NCI-H2227 treated with DMSO at 0.1 percent for 48 hours (cell line): ENCODE measurements at places on chromosomes 1 and 21.

DNA sequence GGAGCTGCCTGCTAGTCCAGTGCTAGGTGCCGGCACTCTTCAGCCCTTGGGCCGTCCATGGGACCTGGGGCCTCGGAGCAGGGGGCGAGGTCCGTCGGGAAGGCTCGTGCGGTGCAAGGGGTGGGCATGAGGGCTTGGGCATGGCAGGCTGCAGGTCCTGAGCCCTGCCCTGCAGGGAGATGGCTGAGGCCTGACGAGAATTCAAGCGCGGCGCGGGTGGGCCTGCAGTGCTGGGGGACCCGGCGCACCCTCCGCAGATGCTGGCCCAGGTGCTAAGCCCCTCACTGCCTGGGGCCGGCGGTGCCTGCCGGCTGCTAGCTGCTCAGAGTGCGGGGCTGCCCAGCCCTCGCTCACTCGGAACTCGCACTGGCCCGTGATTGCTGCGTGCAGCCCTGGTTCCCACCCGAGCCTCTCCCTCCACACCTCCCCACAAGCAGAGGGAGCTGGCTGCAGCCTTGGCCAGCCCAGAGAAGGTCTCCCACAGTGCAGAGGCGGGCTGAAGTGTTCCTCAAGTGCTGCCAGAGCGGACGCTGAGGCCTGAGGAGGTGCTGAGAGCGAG lies 467.0 kb downstream of the AGBL4 start:
- DNase-seq = no peak

DNA sequence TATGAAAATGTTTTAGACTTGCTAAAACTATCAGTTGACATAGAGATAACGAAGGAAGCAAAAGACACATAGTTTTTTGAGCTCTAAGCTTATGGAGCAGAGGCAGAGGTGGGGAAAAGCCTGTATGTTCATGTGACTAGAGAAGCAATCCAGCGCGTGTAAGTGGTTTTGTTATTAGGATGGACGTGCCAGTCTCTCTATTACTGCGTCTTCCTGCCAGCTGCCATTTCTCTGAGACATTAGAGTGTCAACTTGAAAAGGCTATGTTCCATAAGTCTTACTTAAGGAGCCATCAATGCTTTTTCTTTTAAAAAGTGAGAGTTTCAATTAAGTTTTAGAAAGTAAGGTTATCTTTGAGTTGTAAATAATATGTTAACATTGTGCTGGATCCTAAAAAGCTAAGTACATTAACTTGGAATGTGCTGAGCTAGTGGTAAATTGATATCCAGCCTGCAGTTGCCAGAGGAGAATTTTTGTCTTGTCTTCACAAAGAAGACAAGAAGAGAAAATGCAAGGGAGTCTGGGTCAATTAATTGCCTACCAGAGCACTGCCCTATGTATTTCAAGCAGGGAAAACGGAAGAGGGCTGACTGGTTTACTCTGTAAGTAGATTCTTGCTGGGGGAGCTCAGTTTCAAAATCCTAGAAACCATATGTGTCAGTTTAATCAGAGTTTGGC lies 161.8 kb upstream of the B3GALT2 start:
- no peak for DNase-seq

DNA sequence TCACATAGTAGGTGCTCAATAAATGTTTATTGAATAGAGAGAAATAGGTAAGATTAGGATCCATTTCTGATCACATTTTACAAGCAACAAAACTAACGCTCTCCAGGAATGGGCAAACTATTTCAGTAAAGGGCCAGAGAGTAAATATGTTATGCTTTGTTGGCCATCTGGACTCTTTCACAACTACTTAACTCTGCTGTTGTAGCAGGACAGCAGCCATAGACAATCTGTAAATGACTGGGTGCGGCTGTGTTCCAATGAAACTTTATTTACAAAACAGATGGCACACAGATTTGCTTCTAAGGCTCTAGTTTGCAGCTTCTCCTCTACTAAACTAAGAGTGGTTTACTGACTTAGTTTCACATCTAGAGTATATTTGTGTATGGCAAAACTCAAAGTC lies 83.0 kb upstream of the BACH1 start:
- no peak for DNase-seq

DNA sequence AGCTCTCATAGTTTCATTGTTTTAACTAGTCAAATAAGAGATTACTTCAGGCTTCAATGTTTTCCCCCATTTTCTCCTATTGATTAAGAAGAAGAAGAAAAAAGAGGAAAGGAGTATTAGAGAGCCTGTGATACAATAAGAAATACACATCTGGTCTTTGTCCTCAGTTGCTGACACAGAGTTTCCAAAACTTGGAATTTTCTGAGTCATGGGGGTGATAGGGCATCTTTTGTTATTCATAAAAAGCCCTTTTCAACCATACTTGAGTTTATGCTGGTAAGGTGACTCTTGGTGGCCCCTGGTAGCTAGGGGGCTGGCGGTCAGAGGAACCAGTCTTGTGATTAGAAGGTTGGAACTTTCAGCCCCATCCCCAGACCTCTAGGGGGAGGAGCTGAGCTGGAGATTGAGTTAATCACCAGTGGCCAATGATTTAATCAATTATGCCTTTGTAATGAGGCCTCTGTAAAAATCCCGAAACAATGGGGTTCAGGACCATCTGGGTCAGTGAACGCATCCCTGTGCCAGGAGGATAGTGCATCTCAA lies 28.9 kb upstream of the KLF18 start:
- DNase-seq = no peak

GRCh38 chr1:84387480-84388163 lies 10.7 kb upstream of the DNASE2B start:
- no peak for DNase-seq

- DNase-seq = no peak
Observed at GRCh38 chr21:43188592-43189210, 19.9 kb downstream of the CRYAA start.

- DNase-seq = no peak
Observed at GRCh38 chr1:38500891-38501290, 358.7 kb downstream of the RRAGC start.

GRCh38 chr1:206685334-206685768 lies 646 bp downstream of the MAPKAPK2 start:
- no peak for DNase-seq

DNA sequence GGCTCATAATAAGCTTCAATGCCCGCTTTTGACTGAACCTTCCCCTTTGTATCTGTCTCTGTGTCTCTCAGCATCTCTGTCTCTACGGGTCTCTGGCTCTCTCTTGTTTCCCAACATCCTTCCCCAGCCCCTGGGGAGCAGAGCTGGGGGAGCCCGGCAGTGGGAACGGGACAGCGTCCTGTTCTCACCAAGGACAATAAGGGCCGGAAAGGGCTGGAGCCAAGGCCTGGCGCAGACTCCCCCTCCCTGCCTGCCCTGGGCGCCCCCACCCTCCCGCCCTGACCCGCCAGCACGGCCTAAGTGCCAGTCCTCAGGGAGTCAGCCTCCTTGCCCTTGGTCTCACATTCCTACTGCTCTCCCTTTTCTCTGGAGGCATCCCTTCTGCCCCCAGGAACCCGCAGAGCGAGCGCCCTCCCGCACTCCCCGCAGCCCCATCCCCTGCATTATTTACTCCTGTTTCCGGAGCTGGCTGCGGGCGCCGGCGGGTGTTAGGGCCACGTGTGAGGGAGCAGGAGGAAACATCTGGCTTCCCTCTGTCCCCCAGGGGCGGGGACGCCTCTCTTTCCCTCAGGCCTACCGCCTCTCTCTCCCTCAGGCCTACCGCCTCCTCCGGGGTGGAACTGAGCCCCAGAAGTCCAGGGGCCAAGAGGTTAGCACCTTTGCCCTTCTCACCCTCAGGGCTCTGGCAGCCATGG lies 6.5 kb downstream of the KRTCAP2 start:
- DNase-seq = peak; percentile 40

DNA sequence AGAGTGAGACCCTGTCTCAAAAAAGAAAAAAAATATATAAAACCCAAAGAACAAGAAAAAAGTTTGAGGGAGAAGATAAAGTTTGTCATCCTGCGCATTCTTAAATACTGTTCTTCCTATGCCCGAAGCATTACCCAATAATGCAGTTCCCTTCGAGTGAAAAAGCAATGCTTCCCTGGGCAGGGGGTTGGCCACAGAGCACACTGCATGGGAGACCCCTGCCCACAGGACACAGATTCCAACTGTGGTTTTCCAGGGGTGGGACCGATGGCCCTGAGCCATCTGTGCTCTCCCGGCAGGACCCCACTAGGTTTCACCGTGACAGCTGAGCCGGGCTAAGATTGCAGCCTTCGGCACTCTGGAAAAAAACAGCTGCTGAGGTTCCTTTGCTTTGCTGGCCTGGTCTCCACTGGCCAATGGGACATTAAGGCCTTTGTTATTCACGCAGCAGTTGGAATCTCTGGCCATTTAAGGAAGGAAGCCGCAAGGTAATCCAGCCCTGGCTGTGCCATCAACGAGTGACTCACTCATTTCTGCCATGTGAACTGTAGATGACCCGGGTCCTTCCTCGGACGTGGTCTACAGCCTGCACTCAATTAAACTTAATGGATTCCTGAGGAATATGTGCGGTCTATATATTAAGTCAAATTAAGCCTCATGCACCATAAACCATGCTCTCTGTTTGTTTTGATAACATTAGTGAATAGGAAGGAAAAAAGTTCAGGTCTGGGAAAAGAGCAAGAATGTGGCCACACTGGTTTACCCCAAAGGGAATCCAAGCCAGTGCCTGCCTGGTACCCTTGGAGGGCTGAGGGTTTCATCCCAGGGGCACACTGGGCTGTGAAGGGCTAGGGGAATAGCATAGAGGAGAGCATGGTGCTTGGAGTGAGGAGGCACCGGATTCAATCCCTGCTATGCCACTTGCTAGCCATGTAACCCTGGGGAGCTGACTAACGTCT lies 163.2 kb downstream of the ZBTB18 start:
- no peak for DNase-seq

GRCh38 chr1:230857822-230858221 lies 10.5 kb downstream of the C1orf198 start:
- DNase-seq = no peak

DNA sequence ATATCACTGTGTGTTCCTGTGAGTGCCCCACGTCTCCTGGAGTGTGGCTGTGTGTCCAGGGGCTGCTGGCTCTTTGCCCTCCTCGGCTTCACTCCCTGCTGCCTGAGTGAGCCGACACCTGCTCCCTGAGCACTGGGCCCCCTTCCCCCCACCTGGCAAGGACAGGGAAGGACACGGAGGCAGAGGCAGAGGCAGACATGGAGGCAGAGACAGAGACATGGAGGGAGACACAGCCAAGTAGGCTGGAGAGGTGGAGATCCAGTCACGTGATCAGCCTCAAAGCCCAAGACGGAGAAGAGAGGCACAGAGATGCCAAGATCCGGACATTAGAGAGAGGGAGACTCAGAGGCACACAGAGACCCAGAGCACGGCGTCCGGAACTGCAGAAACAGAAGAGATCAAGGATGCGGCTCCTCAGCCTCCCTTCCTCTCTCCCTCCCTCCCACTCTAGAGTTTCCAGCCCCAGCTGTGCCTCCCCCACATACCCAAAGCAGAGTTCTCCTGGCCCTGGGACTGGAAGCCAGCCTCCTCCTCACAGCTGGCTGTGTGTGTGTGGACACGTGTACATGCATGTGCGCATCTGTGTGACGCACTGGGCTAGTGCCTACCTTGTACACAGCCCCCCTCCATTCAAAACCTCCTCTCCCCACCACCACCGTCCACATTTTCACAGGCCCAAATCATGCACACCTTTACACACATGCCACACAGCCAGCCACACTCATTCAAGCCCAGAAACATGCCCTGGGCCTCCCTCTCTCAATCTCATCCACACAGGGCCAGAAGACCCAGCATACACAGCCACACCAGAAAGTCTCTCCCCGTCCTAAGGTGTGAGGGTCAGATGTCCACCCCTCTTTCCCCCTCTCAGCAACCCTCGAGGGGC lies 39.1 kb upstream of the WASF2 start:
- no peak for DNase-seq

- no peak for DNase-seq
Observed at GRCh38 chr1:96510911-96511310, 210.7 kb upstream of the PTBP2 start.

DNA sequence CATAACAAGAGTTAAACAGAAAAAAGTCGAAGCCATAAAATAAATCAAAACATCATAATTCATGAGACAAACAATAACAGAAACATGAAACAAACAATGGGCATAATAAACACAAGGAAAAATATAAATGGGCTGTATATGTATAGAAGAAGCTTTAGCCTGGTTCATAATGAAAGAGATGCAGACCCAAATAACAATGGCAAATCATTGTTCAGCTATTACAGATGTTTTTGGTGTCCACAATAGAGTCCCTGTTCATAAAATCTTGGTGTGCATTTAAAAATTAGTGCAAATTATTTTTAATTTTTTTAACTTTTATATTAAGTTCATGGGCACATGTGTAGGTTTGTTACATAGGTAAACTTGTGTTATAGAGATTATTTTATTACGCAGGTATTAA lies 1185.9 kb upstream of the B3GALT2 start:
- DNase-seq = no peak

DNA sequence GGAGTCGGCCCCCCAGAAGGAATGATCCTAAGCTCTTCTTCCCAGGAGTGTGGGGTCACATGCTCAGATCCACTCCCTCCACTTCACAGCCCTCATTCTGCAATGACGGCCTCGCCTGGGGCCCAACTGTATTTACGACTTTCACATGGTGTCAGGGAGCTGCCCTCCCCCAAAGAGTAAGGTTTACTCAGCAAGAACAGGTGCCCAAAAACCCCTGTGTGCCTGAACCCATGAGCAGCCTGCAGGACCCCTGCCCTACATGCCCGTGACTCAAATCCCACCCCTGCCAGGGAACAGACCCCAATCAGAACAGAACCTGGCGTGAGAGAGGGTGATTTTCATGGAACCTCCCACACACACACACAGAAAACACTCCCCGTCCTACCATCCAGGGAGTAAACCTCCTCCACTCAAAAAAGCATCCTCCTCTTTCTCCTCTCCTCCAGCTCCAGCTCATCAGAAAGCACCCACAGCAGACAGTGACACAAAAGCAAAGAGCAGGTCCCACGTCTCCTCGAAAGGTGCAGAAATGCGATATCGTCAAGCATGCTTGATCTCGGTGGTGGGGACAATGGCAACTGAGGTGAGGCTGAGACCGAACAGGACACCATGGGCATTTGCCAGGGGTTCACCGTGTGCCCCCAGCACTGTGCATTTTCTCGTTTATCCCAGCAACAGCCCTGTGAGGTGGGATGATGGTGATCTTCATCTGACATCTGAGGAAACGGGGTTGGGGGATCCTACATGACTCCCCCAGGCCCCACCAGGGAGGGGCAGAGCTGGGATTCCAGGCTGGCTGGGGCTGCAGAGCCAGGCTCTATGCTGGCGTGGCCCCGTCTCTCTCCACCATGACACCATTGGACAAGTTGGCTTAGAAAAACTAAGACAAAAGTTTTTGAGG lies 397.9 kb downstream of the NPHP4 start:
- no peak for DNase-seq

GRCh38 chr21:17231771-17232170 lies 281.1 kb upstream of the CXADR start:
- no peak for DNase-seq

DNA sequence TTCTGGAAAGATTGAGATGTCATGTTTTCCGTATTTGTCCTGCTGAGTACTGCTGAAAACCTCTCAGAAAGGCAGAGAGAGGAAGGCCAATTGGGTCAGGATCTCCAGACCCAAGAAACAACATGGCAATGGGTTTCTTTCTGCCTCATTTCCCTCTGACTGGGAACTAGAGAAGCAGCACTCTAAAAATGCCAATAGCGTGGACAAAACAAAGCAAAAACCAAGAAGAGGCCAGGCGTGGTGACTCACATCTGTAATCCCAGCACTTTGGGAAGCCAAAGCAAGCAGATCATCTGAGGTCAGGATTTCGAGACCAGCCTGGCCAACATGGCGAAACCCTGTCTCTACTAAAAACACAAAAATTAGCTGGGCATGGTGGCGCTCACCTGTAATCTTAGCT lies 18.3 kb downstream of the TNFRSF9 start:
- no peak for DNase-seq

GRCh38 chr1:116954440-116954839 lies 44.7 kb downstream of the PTGFRN start:
- no peak for DNase-seq
